AG09319 (cell line): ENCODE measurements at places on chromosomes 11 and 22.

- DNase-seq: peak; percentile 29
Measured at GRCh38 chr11:48109046-48109666, 107.5 kb upstream of the OR4B1 start.

DNA sequence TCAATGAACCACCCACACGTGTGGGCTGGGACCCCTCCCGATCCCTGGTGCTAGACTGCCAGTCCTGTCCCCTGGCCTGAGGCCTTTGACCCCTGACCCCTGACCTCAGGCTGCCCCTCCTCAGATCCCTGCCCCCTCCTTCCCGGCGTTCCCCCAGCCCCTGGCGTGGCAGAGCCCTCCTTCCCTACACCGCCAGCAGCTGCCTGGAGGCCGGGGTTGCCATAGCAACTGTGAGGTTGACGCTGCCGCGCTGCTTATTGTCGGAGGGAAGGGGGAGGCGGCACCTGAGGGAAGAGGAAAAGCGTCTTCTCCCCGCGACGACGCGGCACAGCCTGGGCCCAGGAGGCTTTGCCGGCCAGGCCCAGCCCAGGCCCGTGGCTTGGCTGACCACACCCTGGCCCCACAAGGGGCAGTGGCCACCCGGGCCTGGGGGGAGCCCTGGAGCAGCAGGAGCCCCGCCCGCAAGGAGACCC is 32.6 kb downstream of the SHANK3 start:
- no peak for DNase-seq

- DNase-seq: peak; percentile 73
Measured at GRCh38 chr11:13216019-13216710, 61.4 kb upstream of the BMAL1 start.

DNA sequence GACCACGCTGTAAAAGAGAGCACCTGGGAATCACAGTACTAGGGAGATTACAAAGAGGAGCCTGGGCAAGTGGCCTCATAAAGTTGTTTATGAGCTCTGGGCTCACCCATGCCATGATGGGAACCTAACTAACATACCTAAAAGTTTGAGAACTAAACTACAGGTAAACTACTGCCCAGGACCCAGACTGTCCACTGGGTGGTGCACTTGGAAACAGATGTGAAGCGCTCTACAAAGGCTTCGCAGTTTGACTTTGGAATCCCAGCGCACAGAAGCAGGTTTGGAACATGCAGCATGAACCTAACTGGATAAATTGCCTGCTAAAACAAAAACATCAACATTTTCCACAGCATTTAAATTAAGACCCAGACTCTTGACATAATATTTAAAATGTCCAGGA is 418.6 kb downstream of the FAM181B start:
- DNase-seq: no peak

DNA sequence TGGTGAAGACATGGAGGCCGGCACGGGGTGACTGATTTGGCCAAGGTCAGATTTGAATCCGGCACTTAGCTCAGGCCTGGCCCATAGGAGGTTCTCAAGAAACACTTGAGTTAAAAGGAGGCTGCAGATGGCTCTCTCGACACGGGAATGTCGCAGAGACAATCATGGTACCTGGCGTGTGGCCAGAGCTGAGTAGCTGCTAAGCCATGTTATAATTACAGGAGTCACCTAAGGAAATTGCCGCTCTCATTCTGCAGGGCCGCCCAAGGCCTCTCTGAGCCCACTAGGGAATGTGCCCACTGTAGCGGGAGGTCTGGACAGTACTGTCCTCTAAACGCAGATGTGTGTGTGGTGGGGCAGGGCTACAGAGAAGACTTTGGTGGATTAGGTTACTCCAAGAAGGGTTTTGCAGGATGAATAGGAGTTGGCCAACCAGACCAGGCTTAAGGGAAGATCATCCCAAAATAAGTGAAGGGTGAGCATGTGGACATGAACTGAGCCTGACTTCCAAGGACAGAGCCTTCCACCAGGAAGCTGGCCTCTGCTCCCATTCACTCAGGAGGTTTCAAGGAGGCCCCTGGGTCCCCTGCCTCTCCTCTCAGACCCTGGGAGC is 19.3 kb upstream of the PRR5 start:
- DNase-seq: no peak

- DNase-seq: no peak
Measured at GRCh38 chr11:6405846-6406245, 13.0 kb downstream of the APBB1 start.

DNA sequence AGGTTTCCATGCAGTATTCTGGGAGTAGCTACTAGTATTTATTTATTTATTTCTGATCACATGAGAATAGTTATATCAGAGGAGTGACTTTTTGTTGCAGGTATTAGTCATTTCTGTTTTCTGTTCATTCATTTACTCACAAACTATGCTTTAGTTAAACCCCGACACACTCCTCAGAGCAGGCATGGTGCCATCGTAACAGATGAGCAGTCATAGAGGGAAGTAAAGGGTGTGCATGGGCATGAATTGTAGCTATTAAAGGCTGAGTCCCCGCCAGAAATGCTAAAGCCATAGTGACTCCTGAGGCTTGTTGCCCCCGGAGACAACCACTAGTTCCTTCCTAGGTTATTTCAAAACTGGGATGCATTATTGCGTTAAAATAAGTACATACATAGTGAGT is 10.6 kb downstream of the JHY start:
- DNase-seq: no peak

- no peak for DNase-seq
Measured at GRCh38 chr22:21606775-21607174, 23.0 kb downstream of the YDJC start.

GRCh38 chr22:48396091-48396784 is 1431.4 kb downstream of the BRD1 start:
- DNase-seq: no peak

DNA sequence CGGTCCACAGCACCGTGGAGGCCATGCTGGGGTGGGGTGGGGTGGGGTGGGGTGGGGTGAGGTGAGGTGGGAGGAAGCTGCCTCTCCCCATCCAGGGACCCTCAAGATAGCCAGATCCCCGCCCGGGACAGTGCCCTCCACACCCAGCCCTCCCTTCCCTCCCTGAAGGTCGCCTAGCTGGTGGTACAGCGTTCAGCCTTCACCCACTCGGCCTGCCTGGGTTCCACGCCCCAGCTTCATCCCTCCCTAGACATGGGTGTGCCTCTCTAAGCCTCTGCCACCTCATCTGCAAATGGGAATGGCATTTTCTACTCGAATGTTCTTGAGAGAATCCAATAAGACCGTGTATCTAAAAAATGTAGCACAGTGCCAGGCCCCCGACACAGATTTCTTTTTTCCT is 17.8 kb downstream of the KCTD17 start:
- DNase-seq: no peak

GRCh38 chr22:24112188-24112587 is 69.1 kb upstream of the SUSD2 start:
- no peak for DNase-seq

DNA sequence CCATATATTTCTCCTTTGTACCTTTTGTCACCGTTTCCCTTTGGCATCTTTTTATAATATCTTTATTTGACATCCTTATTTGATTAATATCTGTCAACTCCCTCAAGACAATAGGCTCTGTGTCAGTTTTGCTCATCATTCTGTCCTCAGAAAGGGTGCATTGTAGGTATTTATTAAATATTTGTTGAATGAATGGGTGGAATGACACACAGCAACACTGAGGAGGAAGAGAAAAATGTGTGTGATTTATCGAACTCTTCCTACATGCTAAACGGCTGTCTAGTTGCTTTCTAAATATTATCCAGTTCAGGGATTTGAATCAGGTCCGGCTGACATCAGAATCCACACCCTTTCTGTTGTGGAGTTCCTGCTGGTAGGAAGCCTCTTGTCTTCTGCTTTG is 98.2 kb downstream of the NAV2 start:
- DNase-seq: no peak

- no peak for DNase-seq
Measured at GRCh38 chr11:65917434-65918210, 1.2 kb downstream of the C11orf68 start.

- no peak for DNase-seq
Measured at GRCh38 chr22:25772288-25772687, 30.3 kb downstream of the MYO18B start.

DNA sequence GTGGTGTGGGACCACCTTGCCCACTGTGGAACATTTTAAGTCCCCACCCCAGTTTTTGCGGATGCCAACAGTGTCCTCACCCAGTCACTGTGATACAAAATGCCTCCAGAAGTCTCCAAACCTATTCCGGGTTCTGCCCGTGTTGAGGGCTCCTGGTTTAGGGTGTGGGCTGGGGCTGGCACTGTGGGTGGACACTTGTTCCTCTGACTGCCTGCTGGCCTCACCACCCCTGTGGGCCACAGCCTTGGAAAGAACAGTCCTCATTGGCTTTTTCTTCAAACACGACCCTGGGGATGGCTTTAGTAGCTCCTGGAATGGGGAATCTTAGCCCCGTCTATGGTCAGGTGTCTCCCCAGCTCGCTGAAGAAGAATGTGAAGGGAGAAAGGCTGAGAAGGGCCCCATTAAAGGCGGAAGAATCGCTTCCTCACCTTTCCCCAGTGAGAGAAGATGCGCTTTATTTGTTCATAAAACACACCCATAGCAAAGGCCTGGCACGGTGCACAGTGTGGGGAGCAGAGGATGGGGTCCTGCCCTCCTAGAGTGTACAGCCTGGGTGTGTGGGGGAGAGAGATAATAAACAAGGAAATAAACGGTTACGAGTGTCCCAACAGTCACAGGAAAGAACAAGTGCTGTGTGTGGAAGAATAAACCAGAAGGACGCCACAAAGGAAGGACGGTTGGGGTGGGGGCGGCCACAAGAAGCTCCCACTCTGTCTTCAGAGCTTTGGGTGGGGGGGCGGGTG is 91.6 kb upstream of the SLC22A12 start:
- DNase-seq: no peak

- DNase-seq: no peak
Measured at GRCh38 chr11:99814738-99815137, 794.0 kb downstream of the CNTN5 start.

GRCh38 chr11:113781682-113782081 is 2.1 kb downstream of the CLDN25 start:
- DNase-seq: no peak

DNA sequence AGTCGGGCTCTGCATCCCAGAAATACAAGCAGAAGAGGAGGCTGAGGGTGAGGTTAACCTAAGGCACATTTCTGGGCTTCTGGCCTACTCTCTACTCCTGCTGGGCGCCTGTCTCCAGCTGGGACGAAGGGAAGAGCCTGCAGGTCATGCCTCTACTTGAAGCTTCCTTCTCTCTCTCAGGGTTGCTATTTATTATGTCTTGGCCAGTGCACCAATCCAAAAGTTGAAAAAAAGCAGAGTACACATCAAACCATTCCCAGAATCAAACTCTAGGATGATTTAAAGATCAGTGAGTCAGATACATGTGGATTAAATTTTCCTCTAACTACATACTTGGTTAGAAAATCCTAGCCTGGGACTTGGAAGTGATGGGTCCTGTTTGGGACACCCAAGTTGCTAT is 60.2 kb upstream of the CDON start:
- DNase-seq: no peak

- no peak for DNase-seq
Measured at GRCh38 chr11:125374398-125374797, 121.7 kb downstream of the FEZ1 start.

DNA sequence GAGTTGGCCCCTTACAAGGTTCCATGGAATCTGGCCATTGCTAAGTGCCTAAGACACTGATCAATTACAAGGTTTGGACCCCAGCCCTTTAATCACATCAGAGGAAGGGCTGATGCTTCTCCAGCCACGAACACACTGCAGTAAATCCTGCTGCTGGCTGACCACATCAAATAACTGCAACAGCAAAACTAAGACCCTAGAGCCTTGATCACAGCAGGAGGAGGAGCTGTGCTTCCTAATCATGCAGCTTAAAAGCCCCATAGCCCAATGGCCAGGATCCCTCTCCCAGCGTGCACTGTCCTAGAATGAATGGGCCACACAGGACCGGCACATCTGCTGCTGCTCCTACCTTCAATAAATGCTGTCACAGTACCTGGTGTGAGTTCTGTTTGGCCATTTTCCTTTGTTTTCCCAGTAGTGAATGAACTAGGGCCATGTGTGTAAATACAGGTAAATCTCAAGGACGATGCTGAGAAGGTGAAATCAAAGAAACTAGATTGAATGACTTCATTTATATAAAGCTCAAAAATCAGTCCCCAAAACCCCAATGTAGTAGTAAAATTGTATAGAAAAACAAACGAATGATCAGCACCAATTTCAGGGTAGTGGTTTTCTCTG is 12.7 kb downstream of the ZP1 start:
- no peak for DNase-seq

DNA sequence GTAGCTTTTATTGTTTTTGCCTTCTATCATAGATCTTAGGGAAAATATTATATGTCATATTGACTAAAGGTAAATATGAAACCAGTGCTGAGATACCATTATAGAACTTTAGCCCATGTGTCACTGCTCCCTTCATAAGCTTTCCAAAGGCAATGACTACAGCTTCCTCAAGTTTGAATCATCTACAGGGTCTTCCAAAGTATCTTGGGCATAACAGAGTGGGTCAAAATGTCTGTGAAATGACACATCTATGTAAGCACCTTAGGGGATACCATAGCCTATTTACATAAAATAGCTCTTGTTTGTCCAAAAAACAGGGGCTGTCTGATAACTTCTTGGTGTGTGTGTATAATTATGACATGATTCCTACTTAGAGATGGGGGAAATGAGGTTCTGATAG is 52.5 kb downstream of the RELT start:
- DNase-seq: no peak

DNA sequence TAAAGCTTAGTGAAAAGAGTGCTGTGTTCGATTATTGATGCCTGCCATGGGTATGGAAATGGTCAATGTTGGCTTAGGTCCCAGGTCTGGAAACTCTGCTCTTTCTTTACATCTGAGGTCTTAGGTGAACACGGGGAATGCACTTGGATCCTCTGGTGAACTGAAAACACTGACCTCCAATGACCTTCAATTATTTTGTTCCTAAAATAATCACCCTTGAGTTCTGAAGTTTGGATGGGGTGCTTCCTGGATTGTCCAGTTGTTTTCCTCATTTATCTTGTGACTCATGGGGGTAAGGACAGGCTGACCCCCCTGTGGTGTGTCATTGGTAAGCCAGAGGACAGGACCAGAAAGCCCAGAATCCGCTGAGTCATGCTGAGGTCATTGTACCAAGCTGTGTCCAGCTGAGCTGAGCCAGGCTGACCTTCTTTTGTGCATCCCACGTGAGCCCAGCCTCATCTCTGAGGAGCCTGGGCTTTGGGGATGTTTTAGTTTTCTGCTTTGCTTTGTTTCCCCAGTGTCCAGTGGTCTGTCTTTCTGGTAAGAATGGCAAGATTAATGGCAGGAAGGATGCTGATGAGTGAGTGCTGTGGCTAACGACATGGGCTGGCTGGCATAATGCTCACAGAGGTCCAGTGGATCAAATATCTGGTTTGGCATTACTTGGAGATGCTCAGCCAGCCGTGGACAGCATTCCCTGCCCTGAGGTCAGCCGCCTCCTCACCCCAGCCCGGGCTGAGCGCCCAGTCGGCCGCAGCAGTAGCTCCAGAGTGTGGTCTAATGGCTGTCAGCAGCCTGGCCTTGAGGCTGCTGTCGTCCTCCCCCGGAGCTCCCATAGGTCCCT is 35.6 kb downstream of the AMPD3 start:
- DNase-seq: peak; percentile 83

GRCh38 chr22:20106205-20106848 is 9.6 kb upstream of the RANBP1 start:
- DNase-seq: no peak
